ENCODE measurements at places on chromosomes 5 and 9.

GRCh38 chr9:109098171-109098959 lies 21.4 kb downstream of the TMEM245 start:
- DNase-seq: no peak

- DNase-seq: no peak
These were observed 41.5 kb downstream of the SVEP1 start for GRCh38 chr9:110537841-110538646.

DNA sequence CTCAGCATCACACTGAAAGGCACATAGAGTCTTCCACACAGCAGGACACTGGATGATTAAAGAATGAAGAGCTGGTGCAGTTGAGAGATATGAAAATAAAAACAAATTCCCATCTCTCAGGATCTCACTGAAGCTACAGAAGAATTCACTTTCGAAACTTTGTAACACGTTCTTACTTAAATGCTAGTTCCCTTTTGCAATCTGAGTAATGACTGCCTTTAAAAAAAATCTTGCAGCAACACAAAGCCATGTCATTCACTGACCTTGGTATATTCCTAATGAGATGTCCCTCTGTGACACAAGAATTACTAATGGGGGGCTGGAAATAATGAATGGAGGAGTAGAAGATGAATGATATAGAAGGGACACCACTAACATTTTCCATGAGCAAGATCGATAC lies 201.8 kb downstream of the GLIS3 start:
- DNase-seq: no peak

DNA sequence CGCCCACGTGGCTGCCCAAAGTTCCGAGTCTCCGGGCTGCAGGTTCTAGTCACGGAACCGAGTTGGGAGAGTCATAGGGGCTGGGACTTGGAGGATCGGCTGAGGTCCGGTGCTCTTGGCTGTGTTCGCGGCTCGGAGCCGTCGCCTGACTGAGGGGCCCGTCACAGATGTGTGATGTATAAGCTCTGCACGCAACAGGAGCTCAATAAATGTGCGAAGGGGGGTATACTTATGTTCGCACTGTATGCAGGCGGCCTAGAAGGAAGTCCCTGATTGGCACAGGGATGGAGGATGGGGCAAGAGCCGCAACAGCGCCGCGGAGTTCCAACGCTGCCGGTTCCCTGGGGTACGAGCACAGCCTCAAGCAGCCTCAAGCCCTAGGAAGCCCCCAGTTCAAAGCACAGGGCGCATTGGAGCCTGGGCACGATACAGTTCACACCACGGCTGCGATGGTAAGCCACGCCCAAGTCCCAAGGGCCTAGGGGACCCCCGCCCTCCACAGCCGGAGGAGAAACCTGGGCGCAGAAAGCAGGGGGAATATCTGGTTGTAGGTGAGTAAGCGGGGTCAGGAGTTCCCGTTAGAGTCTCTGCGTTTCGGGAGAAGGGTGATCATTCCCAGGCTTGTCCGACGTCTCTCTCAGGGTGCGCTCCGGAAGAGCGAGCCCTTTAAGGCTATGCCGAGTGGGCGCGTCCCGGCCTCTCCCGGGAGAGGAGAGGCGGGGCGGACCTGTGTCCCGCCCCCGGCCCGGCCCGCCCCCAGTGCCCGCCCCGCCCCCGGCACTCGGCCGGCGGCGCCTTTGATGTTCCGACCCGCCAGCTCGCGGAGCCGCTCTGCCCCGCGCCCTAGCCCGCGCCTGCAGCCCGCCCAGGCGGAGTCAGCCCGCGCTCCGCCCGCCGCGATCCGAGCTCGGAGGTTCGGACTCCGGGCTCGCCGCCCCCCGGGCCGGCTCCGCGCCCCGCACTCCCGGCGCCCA lies at the start of gene TCF7:
TSS of gene TCF7 (plus strand) at position 780 of the 974 bp plus-strand sequence. CDS start 226 bp downstream, outside the sequence.
- DNase-seq: peak; percentile 77

GRCh38 chr5:60943624-60944023 lies 1.2 kb downstream of the ERCC8 start:
- DNase-seq: no peak

DNA sequence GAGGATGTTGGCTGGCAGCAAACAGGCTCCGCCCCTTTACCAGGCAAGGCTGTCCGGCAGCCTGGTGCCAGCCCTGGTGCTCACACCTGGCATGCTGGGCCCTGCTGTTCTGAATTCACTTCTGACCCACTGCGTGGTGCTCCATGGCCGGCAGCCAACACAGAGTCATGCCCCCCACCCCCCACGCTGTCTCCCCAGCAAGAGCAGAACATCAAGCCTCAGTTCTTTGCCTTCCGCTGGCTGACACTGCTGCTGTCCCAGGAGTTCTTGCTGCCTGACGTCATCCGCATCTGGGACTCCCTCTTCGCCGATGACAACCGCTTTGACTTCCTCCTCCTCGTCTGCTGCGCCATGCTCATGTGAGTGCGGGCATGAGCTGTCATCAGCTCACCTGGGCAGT lies 12.6 kb upstream of the ENDOG start:
- DNase-seq: no peak

DNA sequence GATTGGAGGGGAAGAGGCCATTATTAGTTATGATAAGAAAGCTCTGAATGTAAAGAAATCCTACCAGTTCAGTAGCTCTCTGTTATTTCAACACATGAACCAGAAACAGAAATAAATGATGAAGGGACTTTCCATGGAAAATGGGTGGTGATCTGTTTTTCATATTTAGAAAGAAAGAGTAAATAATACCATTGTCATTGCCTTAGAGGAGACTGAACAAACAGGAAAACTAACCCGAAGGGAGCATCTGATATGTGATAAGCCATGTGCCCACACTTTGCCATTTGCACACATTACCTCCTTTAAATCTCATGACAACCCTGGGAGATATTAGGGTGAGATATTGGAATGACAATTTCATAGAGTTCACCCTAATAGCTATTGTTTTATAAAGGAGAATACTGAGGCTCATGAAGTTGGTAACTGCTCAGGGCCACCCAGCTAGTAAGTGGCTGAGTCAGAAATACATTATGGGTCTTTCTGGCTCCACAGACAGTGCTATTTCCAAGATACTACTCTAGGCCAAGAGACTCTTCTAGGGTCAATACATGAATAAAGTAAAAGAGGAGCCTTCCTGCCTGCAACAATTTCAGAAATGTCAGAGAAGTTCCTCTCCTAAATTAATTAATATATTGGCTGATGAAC lies 111.0 kb upstream of the SLIT3 start:
- DNase-seq: no peak

GRCh38 chr5:36535378-36535777 lies 71.0 kb upstream of the SLC1A3 start:
- DNase-seq: no peak

DNA sequence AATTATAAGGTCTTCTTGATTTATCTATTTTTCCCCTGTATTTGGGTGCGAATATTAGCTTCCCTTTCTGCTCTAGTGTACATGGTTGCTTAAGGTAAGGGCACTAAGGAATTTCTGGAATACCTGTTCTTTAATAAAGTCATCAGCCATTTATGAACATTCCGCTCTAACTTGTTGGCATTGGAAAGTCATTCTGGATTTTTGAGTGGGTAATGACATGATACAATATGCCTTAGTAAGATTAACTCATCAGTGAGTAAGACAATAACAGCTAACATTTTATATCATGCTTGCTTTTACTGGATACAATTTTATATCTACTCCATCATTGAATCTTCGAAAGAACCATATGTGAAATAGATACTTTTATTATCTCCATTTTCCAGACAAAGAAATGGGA lies 196.1 kb downstream of the ARRDC3 start:
- DNase-seq: no peak

DNA sequence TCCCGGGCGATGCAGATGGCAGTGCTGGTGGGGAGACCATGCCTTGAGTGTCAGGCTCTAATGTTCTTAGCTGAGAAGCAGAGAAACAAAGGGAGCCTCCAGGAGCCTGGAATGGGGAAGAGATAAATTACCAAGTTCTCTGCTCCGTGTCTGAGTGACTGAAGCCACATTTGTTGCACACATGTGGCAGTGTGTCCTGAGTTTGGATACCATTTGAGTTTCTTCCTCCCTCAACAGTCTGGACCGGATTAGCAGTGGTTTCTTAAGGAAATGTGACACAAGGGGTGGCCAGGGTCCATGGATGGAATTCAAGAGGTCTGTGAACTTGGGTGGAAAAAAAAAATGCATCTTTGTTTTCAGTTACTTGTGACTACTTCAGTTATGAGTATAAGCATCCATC lies 50.7 kb upstream of the GARNL3 start:
- DNase-seq: no peak

GRCh38 chr5:170226661-170227060 lies 6.1 kb upstream of the C5orf58 start:
- DNase-seq: no peak

DNA sequence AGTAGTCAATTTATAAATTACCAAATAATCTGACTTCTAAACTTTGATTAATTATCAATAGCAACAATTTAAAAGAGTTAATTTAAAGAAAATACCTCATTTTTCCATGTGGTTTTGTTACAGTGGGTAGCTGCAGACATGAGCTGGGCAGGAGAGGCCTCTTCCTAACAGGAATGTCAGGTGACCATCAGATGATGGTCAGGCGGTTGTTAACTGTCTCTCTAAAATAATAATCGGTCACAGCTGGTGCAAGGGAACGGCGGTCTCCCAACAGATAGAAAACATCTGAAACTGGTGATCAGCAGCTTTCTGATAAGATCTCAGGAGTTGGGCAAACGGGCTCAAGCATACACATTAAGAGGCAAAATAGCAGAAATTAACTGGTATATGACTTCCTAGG lies 342.7 kb upstream of the CYLC2 start:
- no peak for DNase-seq

DNA sequence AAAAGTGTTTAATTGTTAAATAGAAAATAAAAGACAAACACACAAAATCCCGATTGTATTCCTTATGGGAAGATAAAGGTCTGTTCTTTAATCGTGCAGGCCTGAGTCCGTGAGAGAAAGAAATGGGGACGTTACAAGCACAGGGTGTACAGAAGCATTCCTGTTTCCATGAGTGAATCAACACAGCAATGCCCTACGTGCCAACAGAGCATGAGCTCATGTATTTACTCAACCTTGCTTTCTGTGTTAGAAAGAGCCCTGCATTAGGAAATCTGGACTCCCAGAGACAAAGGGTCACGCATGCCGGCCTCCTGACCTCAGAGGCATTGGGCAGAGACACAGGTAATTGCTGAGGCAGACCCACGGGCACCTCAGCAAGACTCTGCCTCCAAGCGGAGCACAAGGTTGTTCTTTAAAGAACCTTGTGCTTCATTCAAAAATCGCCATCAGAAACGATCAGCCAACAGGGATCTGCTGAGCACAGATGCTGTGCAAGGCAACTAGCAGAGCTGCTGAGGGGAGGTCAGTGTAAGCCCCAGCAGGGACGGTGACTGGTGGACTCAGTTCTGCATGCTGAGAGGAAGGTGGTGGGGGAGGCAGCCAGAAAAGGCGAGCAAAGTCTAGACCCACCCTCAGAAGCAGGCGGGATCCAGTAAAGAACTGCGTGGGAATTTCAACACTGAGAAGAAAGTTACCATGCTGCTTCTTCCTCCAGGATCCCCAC lies 101.0 kb downstream of the TLE1 start:
- no peak for DNase-seq

- no peak for DNase-seq
These were observed 269.0 kb upstream of the MPDZ start for GRCh38 chr9:13548535-13548934.

- no peak for DNase-seq
These were observed 77.4 kb downstream of the OTULIN start for GRCh38 chr5:14741801-14742440.

DNA sequence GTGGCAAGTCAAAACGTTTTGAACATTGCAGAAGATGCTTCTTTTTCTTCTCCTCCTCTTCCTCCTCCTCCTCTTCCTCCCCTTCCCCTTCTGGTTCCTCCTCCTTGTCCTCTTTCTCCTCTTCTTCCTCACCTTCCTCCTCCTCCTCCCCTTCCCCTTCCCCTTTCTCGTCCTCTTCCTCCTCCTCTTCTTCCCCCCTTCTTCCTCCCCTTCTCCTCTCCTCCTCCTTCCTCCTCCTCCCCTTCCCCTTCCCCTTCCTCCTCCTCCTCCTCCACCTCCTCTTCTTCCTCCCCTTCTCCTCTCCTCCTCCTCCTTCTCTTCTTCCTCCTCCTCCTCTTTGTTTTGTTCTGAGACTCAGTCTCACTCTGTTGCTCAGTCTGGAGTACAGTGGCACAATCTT lies 167.0 kb upstream of the SV2C start:
- no peak for DNase-seq

GRCh38 chr9:18501949-18502348 lies 28.0 kb downstream of the ADAMTSL1 start:
- no peak for DNase-seq

- no peak for DNase-seq
These were observed 274.5 kb downstream of the GADD45G start for GRCh38 chr9:89879276-89879675.

GRCh38 chr9:100222674-100223073 lies 123.6 kb downstream of the INVS start:
- no peak for DNase-seq

- DNase-seq: no peak
These were observed 739.0 kb downstream of the DTWD2 start for GRCh38 chr5:118249386-118249785.

- no peak for DNase-seq
These were observed at the start of gene ADAMTS16 for GRCh38 chr5:5139777-5140478. Gene ADAMTS16 (plus strand): TSS chr5:5140330. CDS start chr5:5140468, 138 bp downstream.

DNA sequence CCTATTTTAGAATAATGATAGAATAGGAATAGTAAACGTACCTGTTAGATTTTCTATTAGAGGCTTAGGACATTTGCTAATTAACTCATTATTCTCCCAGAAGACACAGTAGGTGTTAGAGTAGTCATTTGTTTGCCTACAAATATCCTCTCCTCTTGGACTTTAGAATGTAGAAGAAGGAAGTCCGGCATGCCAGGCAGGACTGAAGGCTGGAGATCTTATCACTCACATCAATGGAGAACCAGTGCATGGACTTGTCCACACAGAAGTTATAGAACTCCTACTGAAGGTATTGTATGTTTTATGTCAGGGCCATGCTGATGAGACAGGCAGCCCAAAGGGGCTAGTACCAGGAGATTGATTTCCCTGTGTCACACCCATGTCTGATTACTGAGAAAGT lies 43.3 kb downstream of the CD180 start:
- DNase-seq: no peak

DNA sequence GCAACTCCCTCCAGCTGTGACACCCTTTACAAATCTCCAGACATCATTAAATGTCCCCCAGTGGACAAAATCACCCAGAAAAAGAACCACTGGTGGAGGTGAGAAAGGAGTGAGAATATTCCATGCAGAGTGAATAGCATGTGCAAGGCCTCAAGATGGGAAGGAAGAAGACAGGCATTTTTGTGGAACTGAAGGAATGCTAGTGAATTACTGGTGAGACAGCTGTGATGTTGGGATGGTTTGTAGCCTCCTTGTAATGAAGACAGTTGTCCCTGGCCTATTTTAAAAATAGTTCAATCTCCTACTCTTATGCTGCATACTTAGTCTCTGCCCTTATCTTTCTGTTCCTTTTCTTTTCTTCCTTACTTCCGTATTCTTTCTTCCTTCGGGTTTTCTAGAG lies 124.9 kb upstream of the RPS23 start:
- DNase-seq: no peak

DNA sequence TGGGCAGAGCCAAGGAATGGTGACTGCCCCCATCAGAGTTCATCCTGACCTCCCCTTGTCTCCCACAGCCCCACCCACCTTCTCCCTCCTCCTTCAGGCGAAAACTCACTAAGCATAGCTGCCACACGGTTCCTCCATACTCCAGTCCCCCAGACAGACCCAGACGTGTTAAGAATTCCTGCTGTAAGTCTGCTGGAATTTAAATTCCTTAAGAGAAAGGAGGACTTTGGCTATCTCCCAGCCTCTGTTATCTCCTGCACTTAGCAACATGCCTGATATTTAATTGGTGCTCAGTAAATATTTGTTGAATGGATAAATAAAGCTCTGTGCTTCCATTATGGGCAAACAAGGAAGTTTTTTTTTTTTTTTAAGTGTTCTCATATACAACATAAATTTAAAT lies 213.7 kb downstream of the RFK start:
- DNase-seq: no peak

Data from CD4-positive, alpha-beta T cell treated with Interleukin-4 for 4 hours (primary cell).